SHP77 treated with DMSO at 0.1 percent for 48 hours (cell line): ENCODE measurements at places on chromosomes 3 and 15.

DNA sequence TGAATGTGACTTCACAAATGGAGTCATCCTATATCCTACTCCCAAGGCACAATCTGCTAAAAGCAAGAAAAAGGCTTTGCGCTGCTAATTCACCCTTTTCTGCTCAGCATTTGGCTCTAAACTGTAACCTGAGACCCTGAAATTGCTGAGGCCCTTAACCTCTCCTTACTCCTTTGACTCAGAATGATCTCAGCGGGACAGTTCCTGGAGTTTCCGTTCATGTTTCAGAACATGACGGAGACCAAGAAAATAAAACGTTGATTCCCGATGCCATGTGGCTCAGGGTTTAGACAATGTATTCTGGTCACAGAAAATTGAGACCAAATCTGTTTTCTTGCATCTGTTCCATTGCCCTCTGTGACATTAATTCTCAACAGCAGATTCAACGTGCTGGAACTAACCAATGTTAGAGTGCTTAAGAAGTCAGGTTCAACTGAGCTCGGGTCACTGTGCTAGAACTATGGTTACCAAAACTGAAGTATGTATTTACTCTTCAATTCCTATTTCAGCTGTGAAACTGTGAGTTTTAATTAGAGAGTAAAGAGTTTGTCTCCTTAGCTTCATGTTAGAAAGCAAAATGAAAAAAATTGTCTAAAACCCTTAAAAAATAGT, 45.4 kb upstream of the TMC3 start:
- no peak for DNase-seq

DNA sequence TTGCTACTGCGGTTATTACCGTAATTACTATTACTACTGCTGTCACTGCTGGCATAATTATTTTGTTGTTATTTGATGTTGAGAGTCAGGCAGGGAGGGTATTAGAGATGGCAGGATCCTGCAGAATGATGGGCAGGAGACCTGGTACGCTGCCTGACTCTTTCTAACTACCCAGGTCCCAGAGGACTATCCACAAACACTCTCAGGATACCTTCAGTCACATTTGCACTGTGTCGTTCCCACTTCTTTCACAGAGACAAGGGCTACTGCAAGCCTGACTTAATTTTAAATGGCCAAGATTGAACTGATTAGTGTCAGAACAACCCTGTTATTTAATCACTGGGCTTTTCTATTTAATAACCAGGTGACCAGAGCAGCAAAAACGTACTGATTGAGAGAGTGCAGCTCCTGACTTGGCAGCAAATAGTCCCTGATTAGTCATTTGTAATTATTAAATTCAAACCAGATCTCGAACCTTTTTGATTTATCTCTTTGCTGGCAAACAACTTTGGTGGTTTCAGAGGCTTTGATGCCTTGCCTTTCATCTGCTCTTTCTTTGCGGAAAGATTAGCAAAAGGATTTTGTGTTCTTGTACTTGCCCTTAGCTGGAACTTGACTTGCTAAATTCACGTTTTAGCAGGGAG, 88.8 kb upstream of the ARHGEF3 start:
- DNase-seq: no peak

DNA sequence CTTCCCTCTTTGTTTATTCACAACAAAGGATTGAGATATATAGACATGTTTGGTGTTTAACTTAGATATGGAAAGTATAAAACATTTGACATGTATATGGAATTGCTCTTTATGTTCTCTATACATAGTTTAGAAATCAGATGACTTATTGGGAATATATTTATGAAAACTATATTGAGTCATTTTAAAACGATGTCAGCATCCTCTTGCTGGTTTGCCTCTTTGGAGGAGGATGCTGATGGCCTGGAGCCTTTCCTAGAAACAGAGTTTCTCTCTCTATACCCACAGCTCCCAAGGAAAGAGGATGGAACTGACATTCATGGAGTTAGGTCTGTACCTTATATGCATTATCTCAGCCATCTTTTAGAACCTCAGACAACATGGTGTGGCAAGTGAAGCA, 40.3 kb downstream of the ZBTB38 start:
- DNase-seq: no peak

- DNase-seq: no peak
These were observed 51.5 kb downstream of the CTNNB1 start for GRCh38 chr3:41250825-41251224.

DNA sequence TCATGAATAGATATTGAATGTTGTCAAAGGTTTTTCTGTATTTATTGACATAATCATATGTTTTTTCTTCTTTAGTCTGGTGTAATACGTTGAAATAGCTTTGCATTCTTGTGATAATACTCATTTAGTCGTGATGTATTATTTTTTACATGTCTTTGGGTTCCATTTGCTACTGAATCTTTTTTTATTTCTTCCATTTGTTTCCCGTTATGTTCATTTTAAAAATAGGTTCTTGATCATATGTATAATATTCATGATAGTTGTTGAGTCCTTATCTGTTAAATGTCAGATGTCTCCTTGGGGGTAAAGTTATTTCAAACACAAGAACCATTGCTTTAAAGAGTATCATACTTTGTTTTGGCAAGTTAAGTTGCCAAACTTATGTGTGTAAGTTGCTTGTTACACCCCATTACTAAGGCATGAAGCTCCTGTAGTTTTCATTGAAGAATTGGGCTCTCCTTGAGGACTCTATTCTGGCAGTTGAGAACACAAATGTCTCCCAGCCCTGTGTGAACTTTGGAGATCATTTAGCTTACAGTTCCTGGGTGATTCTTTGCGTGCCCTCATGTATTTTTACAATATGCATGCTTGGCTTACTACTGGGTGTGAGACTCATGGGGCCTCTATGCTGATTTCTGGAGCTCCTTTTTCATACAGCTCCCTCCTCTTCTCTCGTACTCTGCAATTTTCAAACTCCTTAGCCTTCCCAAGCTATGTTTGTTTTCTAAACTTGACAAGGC, 8.3 kb downstream of the AKAP13 start:
- DNase-seq: no peak

DNA sequence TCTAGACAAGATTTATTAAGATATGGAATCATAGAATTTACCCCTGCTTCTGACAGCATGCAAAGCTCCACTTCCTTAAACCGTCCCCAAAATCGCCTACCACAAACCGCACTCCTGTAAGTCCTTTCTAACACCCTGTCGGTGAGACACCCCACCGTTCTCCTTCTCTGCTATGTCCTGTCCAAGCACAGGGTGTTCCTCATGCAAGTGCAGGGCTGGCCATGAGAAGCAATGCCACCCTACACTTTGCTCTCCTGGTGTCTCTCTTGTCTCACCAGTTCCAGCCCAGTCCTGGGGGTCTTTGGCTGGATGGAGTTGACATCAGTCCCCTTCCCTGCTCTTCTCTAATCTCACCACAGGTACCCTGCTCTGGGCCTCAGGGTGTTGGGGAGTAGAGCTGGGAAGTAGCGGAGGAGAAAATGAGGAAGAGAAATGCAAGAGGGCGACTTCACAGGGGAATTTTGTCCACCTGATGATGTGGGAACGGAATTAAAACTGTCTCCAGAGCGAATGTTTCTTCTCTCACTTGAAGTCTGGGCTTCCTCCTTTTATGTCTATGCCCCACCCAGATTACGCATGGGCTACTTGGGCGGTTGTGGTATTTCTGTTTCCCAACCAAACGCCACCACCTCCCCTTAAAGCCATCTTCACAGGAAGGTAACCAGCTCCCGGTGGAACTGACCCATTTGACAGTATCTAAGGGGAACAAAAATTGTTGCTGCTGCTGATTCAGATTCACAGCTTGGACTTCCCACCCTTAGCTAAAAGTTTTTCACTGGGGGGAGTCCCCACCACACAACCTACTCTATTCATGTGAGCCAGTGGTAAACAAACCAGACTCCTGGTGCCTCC, 49.9 kb downstream of the CASR start:
- no peak for DNase-seq

DNA sequence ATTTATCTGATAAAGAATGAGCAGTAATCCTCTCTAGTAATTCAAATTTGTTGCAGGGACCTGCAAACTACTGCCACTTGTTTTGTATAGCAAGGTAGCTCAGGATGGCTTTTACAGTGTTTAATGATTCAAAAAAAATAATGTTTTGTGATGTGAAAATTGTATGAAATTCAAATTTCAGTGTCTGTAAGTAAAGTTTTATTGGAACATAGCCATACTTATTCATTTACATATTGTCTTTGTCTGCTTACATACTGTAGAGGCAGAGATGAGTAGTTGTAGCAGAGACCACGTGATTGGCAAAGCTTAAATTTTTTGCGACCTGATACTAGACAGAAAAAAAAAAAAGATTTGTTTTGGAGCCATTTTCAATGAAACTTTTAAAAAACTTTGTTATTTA, 6.5 kb upstream of the UTS2B start:
- no peak for DNase-seq

- DNase-seq: no peak
These were observed 591.1 kb downstream of the ZPLD1 start for GRCh38 chr3:103025880-103026279.

DNA sequence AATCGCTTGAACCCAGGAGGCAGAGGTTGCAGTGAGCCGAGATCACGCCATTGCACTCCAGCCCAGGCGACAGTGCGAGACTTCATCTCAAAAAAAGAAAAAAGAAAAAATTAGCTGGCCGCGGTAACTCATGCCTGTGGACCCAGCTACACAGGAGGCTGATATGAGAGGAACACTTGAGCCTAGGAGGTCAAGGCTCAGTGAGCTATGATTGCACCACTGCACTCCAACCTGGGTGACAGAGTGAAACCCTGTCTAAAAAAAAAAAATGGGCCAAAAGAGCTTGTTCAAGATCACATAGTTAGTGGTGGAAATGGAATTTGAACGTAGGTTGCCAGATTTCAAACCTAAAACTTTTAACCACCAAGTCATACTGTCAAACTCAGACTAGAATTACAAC, 46.2 kb upstream of the PPP4R2 start:
- DNase-seq: no peak

DNA sequence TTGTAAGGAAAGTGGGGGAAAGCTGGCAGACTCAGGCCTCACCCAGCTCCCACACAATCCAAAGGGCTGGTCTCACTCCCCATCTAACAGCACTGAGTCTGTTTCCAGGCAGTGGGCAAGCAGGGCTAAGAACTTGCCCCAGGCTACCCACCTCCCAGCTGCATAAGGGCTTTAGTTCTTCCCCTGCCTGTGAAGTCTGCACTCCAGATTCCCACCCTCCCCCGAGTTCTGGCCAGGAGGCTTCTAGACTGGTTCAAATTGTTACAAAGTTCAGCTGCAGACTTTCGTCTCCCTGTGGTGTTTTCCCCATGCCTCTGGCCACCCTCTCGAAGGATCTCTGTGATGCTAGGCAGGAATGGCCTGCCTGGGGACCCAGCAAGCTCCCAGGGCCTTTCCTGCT, 11.2 kb downstream of the EHHADH start:
- no peak for DNase-seq

- peak; percentile 34 for DNase-seq
These were observed 106.1 kb upstream of the COL8A1 start for GRCh38 chr3:99532246-99532645.
